Muscle of back (tissue), 13 donors: ENCODE measurements at places on chromosomes 4 and X.
A peak's percentile ranks its signal among the peaks of the same experiment; 100 is the strongest.

DNA sequence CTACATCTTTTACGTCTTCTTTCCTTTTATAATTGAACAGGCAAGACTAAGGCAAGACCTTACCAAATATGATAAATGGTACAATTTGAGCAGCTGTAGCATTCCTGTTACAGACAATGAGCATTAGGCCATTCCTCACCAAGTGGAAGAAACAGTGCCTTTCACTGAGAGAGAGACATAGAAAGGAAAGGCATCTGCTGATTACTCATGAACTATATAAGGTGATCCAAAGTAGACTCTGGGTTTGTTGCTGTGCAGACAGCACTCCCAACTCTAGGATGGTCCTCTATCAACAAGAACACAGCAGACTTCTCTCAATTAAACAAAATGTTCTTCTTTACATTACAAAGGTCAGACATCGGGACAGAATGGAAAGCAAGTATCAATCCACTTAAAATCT lies 91.9 kb downstream of the FAM13A start:
- no peak for DNase-seq

- no peak for DNase-seq
Observed at GRCh38 chr4:126395664-126396063, 1080.9 kb downstream of the FAT4 start.

DNA sequence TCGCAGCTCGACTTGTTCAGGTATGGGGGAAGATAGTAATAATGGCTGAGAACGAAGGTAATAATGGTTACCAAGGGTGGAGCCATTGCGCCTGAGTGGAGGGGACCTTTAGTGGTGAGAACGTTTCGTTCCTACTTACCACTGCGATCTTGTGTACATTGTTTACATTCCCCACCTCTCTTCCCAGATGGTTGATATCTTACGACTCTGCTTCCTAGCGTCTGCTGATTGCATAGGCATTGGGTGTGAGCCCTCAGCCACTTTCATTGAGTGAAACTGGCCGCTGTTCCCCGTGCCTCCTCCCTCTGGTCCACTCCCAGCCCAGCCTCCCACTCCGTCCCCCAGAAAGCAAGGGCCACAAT lies 850 bp downstream of the IGBP1 start:
- no peak for DNase-seq

DNA sequence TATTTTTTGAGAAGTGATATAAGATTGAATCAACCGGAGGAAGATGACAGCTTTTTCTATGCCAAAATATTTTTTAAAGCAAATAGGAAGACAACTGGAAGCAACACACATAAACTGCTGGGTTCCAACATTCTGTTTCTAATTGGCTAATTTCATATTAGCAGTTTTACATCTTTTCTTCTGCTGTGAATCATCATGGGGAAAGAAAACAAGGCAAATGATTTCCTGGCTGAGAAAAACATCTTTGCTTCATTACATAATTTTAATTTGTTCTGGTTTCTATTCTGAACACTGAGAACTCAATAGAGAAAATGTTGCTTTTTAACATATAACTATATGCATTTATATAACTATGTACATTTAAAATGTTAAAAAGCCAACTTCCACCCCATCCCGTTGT lies 2518.5 kb downstream of the ARAP2 start:
- no peak for DNase-seq

DNA sequence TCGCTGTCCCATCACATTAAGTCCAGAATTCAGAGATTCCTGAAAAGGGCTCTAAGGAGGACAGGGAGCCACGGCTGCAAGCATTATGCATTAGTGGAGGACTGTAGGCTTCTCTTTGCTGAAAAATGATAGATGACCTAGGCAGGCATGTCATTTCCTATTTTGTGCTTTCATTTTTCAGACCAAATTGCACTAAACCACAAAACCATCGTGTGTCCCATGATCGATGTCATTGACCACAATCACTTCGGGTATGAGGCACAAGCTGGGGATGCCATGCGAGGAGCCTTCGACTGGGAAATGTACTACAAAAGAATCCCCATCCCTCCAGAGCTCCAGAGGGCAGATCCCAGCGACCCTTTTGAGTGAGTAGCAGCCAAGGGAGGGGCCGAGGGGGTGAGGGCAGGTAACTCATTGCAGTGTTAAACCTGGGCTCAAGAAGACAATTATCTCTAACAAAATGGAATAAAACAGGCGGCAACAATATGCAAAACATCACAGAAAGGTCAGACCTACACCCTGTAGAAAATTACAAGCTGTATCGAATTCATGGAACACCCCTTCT lies 355.2 kb upstream of the GALNT7 start:
- DNase-seq, result no peak

GRCh38 chr4:105277702-105278101 lies 131.0 kb downstream of the TET2 start:
- DNase-seq, result no peak

DNA sequence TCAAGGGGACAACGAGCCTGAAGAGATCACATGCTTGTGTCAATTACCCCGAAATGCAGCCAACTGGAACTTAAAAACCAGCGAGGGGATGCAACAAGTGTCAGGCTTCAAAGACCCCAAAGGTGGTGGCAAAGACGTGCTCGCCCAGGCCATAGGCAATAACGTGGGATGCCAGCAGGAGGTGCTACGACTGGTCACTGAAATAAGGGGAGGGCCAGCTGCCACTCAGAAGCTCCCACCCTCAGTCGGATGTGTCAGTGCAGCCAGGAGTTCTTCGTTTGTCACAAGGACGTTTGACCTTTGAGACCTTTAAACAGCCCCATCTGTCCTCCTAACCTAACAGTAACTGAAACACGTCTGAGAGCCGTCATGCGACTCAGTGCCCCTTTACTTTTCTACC lies 556.8 kb upstream of the PCDH10 start:
- no peak for DNase-seq

- peak; percentile 53 for DNase-seq
Observed at GRCh38 chr4:75940692-75941253, at the start of gene NAAA. Gene NAAA, minus strand, starts transcription at chr4:75941013. Its CDS starts 64 bp downstream, at chr4:75940949.

DNA sequence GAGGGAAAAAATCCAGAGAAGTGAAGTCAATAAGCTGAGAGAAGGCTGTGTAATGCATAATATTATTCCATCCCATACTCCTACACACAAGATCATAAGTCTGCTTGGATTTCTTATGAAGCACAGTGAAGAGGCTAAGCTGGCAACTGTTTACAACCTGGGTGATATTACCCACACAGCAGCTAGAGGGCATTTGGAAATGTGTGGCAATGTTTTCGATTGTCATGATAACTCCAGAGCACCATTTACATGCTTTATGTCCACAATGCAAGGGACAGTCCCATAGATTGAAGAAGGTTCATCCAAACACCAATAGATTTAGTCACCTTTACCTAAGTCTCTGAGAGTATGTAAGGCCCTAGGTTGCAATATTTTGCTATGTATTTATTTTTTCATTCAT lies 412.2 kb downstream of the PPP3CA start:
- no peak for DNase-seq

DNA sequence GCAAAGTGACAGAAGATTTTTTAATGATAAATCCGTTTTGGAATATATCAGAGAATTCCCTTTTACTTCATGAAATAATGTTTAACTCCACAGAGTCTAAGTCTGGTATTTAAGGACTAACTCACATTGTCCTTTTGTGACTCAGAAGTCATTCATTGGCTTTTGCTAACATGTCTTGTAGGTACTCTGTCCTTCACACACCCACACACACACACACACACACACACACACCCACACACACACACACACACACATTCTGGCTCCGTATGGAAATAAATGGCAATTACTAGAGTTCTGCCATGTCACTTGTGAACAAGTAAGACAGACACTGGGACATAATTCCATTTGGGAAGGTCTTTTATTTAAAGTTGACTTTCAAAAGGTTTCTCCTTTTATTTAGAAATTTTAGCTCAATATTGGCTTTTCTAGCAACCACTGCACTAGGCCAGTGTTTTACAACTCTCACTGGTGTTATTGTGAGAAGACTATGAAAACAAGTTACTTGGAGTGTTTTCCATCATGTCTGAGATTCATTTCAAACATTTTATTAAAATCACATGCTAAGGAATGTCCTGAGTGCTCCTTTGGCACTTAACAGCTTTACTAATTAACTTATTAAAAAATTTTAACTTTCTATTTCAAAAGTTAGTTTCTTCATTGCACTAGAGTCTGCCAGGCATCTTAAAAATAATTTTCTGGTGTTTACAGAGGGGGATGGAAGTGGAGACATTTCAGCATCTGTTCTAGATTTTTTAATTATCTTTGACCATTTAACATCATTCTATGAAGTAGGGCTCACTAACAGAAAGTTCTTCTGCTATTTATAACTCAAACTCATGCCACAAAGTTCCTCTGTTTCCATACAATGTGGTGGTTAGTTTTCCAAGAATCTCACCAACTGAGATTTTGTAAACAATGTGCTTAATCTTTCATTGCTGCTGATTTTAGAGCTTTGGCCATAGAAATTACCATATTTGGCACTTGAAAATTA lies 240.3 kb upstream of the GPC4 start:
- no peak for DNase-seq

DNA sequence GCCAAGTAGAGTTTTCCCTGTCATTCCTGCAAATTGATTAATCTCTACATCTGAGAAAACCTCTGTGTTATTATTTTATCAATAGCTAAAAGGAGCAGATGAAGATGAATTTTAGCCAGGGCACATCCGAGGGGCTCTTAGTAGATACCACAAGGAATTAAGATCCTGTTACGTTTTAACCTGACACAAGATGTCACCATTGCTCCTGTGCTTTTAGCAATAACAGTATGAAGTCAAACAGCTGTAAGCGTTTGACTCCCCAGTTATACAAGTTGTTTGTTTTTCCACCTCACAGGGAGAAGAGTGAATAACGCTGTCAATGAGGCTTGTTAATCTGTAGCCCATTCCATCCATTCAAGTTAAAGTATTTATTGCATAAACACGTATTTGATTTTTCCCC lies 76.0 kb upstream of the AP1S2 start:
- DNase-seq, result peak; percentile 10

DNA sequence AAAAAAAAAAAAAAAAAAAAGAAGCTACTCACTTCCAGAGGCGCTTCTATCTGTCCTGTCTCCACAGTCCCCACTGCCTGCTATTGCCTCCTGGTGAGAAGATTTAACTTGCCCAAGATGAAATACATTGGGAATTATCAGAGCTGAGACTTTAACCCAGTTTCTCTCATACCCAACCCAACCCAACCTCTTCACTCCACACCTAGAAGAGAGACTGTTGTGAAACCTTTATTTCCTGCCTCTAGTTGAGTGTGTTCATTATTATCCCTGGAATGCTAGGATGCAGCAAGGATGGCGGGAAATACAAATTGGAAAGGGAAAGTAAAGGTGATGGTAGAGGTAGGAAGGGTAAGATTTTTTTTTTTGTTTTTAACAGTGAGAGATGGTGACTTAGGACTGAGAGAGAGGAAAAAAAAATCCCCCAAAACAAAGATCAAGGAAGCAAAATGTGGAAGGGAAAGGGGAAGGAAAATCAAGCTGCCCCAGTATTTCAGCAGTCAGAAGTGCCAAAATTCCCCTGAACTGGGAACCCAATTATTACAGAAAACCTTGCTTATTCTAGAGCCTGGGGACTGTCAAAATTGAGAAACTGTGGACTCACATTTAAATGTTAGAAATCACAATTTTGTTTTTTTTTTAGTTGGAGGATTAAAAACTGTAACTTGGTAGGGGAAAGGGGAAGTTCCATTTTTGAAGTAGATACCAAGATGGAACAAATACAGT lies 253.0 kb downstream of the PTTG2 start:
- no peak for DNase-seq
